Stimulated activated CD8-positive, alpha-beta memory T cell treated with anti-CD3 and anti-CD28 coated beads, Interleukin-12 subunit alpha, Interleukin-12 subunit beta, amount 100 ng/mL, for 1 hour (primary cell): ENCODE measurements at places on chromosomes 16 and 17.

- no peak for DNase-seq
Observed at GRCh38 chr17:35978346-35978745, 3.0 kb downstream of the CCL16 start.

- DNase-seq, result no peak
Observed at GRCh38 chr17:47692137-47692894, 1.6 kb upstream of the TBKBP1 start.

DNA sequence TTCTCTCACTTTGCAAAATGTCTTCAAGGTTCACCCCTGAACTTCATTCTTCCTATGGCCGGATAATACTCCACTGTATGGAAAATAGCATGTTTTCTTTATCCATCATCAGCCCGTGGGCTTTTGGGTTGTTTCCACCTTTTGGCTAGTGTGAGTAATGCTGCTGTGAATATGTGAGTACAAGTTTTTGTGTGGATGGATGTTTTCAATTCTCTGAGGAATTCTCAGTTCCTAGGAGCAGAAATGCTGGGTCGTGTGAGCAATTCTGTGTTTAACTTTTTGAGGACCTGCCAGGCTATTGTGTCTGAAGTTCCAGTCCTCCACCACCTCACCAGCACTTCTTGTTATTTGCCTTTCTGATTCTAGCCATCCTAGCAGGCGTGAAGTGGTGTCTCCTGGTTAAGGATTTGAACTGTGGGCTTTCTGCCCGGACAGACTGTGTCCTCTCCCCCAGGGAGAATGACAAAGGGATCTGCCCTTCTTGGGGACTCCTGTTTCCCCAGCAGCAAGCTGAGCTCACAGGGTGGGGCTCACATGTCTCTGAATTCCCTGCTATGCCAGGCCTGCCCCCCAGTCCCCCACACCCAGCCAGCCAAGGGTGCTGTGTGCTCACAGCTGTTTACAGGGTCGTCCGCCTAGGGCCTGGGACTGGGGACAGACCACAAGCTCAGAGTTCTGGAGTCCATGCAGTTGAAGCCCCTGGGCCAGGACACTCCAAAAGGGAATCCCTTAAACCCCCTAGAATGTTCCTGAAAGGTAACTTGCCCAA, 92.2 kb upstream of the CIBAR2 start:
- DNase-seq, result no peak

- no peak for DNase-seq
Observed at GRCh38 chr16:17555176-17555575, 84.4 kb upstream of the XYLT1 start.

GRCh38 chr16:78562111-78562510, 462.7 kb downstream of the WWOX start:
- no peak for DNase-seq

GRCh38 chr17:19718041-19718612, 1.7 kb upstream of the SLC47A2 start:
- no peak for DNase-seq

DNA sequence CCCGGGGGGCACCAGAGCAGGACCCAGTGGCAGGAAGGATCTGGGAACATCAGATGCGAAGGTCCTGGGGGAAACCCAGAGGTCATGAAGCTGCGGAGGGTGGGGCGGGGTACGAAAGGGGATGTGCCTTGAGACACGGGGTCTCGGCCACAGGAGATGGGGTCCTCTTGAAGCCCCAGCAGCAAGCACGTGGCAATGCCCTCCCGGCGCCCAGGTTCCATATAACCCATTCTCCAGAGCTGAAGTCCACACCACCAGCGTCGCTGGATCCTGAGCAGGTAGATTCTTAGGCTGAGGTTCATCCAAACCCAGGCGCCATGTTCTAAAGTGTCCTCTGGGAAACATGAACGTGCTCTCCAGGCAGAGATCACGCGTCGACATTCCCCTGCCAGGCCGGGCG, 20.9 kb downstream of the PIEZO1 start:
- no peak for DNase-seq

GRCh38 chr17:72806011-72806410, 286.5 kb downstream of the SLC39A11 start:
- no peak for DNase-seq

DNA sequence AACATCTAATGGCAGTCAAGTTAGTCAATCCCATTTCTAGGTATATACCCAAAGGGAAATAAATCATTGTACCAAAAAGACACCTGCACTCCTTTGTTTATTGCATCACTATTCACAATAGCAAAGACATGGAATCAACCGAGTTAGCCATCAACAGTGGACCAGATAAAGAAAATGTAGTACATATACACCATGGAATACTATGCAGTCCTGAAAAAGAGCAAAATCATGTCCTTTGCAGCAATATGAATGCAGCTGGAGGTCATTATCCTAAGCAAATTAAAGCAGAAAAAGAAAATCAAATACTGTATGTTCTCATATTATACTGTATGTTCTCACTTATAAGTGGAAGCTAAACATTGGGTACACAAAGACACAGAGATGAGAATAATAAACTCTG, 204.0 kb downstream of the KCNJ2 start:
- no peak for DNase-seq

- DNase-seq, result no peak
Observed at GRCh38 chr16:84597528-84597896, 20.4 kb downstream of the COTL1 start.

- DNase-seq, result no peak
Observed at GRCh38 chr17:1729966-1730325, 5.4 kb downstream of the WDR81 start.

GRCh38 chr16:49833796-49834530, 21.9 kb downstream of the ZNF423 start:
- DNase-seq, result no peak
